ENCODE measurements at places on chromosomes 7 and 10.

- no peak for DNase-seq
Observed at GRCh38 chr7:74674166-74674565, 16.6 kb downstream of the GTF2I start.

DNA sequence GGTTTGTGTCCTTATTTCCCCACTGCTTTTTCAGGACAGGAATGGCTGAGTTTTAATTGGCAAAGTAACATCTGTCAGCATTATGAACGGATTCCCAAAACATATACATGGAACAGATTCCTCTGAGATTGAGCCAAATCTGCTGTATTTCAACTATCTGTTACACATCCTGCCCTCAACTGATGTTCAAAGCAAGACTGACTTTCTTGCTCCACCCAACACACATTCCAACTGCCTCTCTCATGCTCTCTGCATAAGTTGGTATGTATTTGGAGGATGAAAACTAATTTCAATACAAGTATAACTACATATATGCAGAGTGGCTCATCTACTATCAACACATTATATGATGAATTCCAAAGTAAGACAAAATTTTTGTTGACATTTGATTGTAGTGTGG is 342.2 kb downstream of the GATA3 start:
- no peak for DNase-seq

DNA sequence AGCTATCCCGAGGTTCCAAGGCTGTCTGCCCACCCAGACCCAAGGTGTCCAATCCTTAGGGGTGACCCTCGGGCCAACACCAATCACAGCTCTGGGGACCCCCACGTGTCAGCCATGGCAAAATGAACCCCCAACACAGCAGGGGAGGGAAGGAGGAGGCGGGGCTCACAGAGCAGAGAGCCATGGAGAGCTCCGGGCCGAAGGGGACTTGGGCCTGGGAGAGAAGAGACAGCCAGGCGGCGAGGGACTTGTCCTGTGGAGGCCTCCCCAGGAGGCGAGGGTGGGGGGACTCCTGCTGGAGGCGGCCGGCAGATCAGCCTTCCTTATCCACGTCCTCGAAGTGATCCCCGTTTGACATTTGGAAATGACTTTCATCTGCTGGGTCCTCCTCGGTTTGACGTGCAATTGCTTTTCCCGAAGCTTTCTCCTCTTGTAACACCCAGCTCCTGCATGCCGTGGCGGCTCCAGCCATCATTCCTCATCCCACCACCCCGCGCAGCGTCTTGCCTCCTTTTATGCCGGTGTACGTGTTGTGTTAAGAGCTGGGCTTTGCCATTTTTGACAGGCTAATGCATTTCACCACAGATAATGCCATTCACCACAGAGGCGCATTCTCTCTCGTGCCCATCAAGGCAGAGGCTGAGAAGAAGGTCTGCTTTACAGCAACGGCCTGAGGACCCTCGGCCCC is 337.4 kb downstream of the DNAJB6 start:
- DNase-seq = no peak

GRCh38 chr10:63718006-63718405 is 196.8 kb downstream of the REEP3 start:
- DNase-seq = no peak

GRCh38 chr10:42877496-42878030 is 95.0 kb downstream of the BMS1 start:
- no peak for DNase-seq

- no peak for DNase-seq
Observed at GRCh38 chr7:43450894-43451293, 132.0 kb upstream of the STK17A start.

DNA sequence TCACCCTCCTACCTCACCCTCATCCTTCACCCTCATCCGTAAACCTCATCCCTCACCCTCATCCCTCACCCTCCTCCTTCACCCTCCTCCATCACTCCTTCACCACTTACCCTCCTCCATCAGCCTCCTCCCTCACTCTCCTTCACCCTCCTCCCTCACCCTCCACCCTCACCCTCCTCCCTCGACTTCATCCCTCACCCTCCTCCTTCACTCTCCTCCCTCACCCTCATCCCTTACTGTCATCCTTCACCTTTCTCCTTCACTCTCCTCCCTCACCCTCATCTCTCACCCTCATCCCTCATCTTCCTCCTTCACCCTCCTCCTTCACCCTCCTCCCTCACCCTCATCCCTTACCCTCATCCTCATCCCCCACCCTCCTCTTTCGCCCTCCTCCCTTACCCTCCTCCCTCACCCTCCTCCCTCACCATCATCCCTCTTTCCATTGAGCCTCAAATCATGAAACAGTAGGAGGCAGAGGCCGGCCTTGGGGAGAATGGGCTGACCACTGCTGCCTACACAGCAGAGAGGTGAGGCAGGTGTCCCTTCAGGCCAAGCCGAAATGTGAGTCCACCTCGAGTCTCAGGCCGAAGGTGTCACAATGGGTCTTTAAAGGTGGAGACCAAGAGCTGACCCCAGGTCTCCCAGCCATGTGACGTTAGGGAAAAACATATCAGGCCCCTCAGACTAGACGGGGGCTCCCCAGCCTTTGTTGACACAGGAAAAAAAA is 53.0 kb downstream of the PDGFA start:
- no peak for DNase-seq

DNA sequence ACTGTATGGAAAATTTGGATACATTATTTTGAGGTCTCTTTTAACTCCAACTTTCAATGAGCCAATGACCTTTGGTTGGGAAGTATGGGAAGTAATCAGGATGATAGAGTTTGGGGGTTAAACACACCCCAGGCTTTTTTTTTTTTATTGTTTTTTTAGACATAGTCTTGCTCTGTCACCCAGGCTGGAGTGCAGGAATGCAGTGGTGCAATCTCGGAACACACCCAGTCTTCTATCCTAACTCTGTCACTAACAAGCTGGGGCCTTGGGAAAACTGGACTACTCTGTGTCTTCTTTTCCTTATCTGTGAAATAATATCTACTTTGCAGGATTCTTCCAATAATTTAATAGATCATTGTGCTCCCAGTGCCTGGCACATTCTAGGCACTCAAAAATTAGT is 37.6 kb upstream of the AGBL3 start:
- DNase-seq = no peak

DNA sequence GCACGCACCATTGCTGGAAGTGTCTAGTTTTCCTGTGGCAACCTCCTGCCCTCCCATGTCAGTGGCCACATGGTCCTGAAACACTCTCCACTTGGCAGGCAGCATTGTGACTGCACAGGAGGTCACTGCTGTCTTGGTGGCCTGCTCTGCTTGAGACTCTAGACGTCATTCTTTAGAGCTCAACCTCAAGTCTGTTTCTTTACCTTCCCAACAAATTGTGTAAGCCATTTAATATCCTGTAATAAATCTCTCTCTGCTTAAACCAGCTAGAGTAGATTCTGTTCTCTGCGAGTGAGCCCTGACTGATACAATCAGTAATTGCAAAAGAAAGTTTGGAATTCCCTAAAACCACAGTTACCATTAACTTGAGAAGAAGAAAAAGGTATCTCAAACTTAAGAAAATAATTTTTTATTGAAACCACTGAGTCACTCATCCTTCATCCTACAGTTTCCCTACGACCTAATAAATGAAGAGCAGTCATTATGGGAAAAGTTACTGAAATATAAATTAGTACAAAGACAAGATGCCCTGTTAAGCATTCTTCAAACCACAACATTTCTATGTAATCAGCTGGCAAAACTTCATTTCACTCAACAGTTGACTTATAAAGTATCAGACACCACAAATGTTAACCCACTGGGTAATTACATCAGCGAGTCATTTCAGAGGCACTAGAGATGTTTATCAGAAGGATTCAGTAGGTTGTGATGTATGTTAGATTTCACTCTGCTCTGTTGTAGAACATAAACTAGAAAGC is 18.0 kb downstream of the SLC25A13 start:
- no peak for DNase-seq

DNA sequence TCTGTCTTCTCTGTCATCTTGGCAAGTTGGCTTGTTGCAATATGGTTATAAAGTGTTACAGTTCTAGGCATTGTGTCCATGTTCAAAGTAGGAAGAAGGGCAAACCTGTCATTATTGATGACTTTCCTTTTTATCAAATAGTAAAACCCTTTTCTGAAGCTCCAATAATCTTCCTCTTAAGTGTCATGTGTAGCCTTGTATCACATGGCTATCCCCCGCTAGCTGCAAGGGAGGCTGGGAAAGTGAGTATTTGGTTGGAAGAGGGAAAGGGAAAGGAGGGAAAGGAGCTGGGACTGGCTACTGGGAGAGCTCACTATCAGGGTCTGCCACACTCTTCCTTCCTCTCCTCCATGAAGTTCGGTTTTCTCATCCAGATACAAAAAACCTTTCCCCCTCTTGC is 45.2 kb upstream of the FAM180A start:
- no peak for DNase-seq

Data from lower lobe of right lung (tissue), 2 donors.